ENCODE measurements at places on chromosomes 3 and 15.

DNA sequence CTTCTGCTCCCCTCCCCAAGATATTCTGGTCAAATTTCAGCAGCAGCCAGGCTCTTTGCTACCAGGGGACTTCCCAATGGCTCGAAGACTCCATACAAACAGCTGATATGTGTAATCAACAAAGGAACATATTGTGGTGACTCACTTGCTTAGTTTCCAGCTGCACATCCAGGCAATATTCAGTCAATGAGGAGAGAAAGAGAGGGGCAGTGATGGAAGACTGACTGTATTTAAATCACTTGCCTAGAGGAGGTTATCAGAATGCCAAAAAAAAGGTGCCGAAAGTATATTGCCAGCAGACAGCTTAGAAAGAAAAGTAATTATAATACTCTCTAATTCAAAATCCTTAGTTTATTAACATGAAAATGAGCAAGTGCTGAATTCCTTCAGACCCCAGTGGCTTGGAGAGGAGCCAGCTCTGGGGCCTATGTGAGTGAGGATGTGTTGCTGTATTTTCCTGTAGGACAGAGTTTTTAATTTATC, 236.5 kb downstream of the LRTM1 start:
- DNase-seq = no peak

DNA sequence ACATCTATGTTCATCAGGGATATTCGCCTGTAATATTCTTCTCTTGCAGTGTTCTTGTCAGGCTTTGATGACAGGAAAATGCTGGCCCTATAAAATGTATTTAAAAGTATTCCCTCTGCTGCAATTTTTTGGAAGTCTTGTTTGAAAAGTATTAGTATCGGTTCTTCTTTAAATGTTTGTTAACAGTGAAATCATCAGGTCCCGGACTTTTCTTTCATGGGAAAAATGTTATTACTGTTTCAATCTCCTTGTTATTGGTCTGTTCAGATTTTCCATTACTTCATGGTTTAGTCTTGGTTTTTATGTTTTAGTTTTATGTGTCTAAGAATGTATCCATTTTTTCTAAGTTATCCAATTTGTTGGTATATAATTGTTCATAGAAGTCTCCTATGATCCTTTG, 225.6 kb downstream of the RBMS3 start:
- no peak for DNase-seq

DNA sequence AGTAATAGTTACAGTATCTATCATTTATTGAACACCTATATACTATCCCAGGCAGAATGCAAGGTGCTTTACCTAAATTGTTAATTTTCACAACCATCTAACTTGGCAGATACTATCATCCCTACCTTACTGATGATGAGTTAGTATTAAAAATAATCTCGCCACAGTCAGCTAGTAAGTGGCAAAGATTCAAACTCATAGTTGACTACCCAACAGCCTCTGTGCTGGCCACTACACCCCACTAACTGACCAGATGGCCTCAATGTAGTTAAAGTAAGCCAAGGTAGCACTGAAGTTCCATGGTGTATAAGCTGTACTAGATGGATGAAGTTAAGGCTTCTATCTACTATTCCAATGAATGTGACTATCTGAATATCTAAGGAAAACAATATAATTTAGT, 44.8 kb downstream of the PEAK1 start:
- DNase-seq = no peak

DNA sequence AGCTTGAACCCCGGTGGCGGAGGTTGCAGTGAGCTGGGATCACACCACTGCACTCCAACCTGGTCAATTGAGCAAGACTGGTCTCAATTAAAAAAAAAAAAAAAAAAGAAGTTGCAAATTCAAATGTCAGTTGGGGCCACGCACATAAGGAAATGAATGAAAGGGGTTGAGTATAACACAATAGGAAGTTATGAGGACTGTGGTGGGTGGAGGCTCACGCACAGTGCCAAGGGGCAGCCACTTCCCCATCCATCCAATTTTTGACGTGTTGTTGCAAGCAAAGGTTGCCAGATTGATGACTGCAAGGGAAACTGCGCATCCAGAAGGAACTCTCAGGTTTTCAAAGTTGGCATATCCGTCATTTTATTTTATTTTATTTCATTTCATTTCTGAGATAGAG, 532.2 kb downstream of the NTRK3 start:
- no peak for DNase-seq

- DNase-seq = no peak
These were observed 23.0 kb upstream of the COPG1 start for GRCh38 chr3:129226374-129226773.

GRCh38 chr3:13365390-13366379, 54.4 kb downstream of the NUP210 start:
- DNase-seq = no peak

Data from Jurkat, Clone E6-1 (cell line).